ENCODE measurements at places on chromosomes 3 and 15.

- DNase-seq, result no peak
Measured at GRCh38 chr3:6521369-6522113, 339.4 kb upstream of the GRM7 start.

- no peak for DNase-seq
Measured at GRCh38 chr15:93025625-93025982, 63.4 kb downstream of the RGMA start.

DNA sequence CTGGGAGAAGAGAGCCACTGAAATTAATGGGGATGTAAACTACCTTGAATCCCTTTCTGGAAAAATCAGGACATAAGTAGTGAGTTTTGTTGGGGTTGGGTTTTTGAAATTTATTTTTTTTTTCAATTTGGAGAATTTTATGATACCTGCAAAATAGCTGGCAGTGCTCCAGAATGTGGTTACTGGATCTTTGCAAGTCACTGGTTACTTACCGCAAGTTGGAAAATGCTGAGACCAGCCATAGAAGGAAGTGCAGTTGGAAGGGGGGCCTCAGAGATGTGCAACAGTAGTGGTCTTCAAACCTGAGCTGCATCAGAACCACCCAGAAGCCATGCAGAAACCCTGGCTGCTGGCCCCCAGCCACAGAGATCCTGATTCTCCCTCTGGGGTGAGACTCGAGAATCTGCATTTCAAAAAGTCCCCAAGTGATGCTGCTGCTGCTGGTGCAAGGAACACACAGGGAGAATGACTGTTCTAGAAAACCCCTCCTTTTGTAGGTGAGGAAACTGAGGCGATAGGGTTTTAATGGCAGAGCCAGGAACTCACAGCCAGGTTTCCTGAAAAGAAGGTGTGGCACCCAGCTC is 39.7 kb downstream of the SEMA5B start:
- DNase-seq, result no peak

DNA sequence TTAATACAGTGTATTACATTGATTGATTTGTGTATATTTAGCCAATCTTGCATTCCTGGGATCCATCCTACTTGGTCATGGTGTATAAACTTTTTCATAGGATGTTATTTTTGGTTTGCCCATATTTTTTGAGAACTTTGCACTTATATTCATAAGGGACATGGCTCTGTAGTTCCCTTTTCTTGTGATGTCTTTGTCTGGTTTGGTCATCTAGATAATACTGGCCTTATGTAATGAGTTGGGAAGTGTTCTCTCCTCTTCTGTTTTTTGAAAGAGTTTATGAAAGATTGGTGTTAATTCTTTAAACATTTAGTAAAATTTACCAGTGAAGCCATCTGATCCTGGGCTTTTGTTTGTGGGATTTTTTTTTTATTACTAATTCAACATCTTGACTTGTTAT is 9.6 kb downstream of the CHST13 start:
- no peak for DNase-seq

- DNase-seq, result no peak
Measured at GRCh38 chr15:90210593-90210992, 9.5 kb downstream of the SEMA4B start.

GRCh38 chr15:101543431-101543830 is 53.9 kb upstream of the PCSK6 start:
- DNase-seq, result no peak

DNA sequence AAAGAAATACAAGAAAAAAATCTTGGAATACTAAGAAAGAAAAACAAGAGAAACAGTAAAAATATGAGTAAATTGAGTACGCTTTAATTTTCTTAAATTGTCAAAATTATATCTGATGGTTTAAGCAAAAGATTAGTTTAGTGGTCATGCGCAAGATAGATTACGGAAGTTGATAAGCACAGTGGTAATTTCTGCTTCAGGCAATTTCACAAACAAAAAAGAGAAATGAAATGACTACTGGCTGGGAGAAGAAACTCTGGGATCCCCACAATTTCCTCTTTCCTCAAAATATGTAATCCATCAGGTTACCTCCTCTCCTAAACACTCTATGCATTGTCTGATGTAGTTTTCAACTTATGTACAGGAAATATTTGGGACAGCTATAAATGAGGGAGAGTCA is 9.0 kb downstream of the MYD88 start:
- no peak for DNase-seq

DNA sequence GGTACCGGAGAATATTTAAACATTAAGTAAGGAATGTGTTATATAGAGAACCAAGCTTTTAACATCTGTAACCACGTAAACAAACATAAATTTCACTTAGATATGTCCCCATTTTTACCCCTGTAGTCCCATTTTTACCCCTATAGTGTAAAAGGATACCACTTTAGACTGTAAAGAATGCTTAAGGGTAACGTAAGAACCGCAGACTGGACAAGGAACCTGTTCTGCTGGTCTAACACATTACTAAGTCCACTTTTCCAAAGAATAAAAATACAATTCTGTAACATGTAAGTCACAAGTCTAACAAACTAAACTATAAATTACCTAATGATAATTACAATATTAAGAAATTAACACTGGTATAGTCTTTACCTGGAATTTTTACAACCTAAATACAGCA is 2.9 kb downstream of the SLC12A6 start:
- DNase-seq, result no peak
